GM04503 (cell line): ENCODE measurements at places on chromosomes 6 and 20.

GRCh38 chr20:7010527-7010926 is 243.0 kb downstream of the BMP2 start:
- DNase-seq, result no peak

GRCh38 chr20:16664020-16664419 is 65.8 kb upstream of the SNRPB2 start:
- no peak for DNase-seq

DNA sequence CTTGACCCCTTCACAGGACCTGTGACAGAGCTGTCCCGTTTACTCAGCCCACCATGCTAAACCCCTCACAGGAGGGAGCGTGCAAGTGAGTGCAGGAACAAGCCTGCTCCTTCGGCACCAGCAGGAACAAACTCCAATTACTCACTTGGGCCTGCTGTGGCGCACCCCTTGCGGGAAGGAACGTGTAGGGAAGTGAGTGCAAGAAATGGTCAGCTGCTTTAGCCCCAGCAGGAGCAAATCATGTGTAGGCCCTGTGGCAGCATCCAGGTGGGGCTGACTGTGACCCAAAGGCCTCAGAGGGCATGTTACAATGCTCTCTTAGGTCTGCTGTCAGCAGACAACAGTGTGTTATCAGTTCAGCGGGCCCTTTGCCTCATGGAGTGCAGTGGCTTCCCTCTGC is 574.4 kb downstream of the PRKN start:
- no peak for DNase-seq

DNA sequence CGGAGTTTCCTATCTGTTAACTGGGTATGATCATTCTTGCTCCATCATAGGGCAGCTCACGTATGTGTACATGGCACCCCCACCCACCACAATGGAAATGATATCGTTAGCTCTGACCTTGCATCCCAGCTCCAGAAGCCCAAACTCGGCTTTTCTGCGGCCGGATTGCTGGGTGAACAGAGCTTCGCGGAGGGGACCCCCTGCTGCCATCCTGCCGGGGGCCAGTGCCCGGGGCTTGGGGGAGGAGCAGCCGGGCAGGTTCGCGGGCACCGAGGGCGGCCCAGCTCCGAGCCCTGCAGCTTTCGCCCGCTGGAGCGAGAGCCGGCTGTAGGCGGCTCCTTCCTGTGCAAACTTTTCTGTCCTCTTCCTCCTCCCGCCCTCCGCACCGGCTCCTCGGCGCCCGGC is 24.9 kb upstream of the FUCA2 start:
- DNase-seq, result no peak

DNA sequence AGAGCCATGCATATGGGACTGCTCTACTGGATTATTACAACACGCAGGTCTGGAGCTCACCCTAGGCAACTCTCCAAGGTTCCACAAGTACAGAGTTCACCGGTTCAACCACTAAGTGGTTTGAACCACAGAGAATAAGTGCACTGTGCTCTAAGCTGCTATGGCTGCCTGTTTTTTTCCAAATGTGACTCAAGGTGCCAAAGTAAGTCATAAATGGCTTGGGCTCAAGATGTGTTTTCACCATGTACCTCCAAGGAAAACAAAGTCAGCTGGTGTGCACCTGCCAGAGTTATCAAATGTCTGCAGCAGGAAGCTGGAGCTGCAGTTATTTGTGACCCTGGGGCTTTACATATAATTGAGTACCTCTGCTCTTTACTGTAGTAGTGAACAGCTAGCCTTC is 76.7 kb downstream of the PREP start:
- no peak for DNase-seq

DNA sequence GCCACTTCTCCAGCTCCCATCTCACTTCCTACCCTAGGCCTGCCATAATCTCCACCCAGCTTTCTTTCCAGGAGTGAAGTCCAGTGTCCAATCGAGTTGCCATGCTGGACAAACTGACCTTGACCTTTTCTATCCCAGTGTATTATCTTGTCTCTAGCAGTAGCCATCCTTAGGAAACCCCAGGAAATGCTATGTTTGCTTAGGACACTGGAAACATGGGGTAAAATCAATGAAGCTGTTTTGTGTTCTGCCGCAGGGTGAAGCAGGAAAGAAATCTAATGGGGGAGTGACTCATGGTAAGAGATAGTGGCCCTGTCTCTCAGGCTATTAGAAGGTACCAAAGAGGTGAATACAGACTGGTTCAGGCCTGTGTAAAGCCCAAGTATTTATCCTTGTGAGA is 1110.1 kb upstream of the FLRT3 start:
- DNase-seq, result no peak

- no peak for DNase-seq
Measured at GRCh38 chr6:26197933-26198721, 110.9 kb downstream of the HFE start.

DNA sequence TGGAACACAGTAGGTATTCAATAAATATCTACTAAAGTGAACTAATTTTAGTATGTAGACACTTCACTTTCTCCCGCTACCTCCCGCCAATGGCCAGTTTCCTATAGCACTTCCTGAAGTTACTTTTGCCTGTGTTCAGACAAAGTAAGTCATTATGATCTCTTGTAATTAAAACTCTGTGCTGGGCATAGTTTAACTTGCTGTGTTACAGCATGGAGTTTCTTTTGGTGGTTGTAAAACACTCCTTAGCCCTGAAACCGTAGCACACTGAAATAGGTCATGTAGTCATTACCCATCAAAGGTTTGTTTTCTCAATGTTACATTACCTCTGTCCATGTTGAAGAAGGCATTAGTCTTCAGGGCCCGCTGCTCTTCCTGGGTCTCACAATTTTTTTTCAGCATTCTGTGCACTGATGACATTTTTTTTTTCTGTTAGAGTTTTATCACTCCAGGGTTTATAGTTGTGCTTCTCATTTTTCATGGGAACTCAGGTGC is 54.0 kb upstream of the CENPW start:
- DNase-seq, result no peak

- DNase-seq, result no peak
Measured at GRCh38 chr6:76776876-76777275, 686.4 kb downstream of the HTR1B start.

- no peak for DNase-seq
Measured at GRCh38 chr6:125554456-125554855, 195.0 kb upstream of the HEY2 start.
